ENCODE measurements at places on chromosomes 13 and 19.

GRCh38 chr13:63107179-63107943 is 1691.7 kb upstream of the PCDH20 start:
- DNase-seq: no peak

DNA sequence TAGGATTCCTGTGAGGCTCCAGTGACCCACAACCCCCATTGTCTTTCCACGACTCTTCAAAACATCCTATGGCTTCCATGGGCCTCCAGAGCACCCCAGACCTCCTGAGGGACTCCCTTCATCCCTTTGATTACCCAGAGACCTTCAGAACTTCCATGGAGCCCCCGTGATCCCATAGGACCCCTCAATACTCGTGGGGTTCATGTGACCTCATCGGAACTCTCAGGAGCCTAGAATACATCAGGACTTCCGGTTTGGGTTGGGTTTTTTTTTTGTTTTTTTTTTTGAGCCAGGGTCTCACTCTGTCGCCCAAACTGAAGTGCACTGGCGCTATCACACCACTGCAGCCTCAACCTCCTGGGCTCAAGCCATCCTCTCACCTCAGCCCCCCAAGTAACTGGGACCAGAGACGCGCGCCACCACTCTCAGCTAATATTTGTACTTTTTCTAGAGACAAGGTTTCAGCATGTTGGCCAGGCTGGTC is 774 bp downstream of the ALDH16A1 start:
- no peak for DNase-seq

DNA sequence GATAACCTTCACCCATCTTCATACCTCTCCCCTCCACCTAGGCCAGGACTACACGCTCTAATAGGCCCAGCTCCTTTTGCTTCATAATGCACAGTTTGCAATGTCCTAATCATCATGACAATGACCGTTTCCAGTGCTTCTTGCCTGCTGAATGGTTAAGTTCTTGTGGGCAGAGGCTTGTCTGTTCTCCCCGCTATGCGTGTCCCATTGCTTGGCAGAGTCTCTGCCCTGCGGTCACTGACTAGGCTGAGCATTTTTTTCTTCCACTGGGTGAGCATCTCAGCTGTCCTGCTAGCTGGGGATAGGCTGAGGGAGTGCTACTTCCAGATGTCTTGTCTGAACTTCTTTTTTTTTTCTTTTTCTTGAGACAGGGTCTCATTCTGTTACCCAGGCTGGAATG is 314.7 kb downstream of the UQCRFS1 start:
- DNase-seq: no peak

DNA sequence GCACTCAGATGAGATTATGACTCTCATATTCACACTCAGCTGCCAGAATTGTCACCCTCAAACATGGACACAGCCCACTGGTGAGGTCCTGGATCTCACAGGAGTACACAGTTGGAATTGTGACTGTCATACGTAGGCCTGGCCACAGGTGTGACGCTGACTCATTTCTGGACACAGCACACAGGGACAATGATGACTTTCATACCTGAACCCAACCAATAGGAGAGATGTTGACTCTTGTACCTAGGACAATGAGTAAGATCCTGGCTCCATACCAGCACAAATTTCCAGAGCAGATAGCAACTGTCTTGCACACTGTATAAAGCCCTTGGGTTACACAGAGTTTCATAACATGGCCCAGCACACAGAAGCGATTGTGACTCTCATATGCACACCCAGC is 46.4 kb downstream of the ZNF85 start:
- DNase-seq: no peak

GRCh38 chr13:99721606-99722337 is 220.5 kb downstream of the TM9SF2 start:
- no peak for DNase-seq

GRCh38 chr13:30577401-30577852 is 40.3 kb upstream of the USPL1 start:
- no peak for DNase-seq
